Activated CD4-positive, alpha-beta T cell treated with anti-CD3 and anti-CD28 coated beads, Interleukin-2, Interleukin-4, amounts not matched to agents 100 ng/mL and 50 ng/mL, durations not matched to agents 16 hours and 8 hours (primary cell): ENCODE measurements at places on chromosomes 12 and 14.

DNA sequence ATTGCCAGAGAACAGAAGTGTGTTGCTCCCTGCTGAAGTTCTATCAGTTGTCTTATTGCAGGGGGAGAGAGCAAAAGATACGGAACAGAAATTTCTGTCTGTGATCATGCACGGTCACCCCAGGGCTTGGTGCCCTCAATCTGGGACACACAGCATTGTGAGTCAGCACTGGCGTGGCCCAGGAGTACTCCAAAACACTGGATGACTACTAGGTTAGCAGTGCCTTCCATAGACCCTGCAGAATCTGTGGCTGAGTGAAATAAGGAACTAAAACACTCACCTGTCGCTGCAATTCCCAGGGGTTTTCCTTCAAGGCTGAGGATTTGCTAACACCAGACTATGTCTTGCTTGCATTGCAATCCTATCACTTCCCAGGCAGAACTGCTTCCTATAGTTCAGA, 165.5 kb downstream of the ANO6 start:
- DNase-seq: no peak

DNA sequence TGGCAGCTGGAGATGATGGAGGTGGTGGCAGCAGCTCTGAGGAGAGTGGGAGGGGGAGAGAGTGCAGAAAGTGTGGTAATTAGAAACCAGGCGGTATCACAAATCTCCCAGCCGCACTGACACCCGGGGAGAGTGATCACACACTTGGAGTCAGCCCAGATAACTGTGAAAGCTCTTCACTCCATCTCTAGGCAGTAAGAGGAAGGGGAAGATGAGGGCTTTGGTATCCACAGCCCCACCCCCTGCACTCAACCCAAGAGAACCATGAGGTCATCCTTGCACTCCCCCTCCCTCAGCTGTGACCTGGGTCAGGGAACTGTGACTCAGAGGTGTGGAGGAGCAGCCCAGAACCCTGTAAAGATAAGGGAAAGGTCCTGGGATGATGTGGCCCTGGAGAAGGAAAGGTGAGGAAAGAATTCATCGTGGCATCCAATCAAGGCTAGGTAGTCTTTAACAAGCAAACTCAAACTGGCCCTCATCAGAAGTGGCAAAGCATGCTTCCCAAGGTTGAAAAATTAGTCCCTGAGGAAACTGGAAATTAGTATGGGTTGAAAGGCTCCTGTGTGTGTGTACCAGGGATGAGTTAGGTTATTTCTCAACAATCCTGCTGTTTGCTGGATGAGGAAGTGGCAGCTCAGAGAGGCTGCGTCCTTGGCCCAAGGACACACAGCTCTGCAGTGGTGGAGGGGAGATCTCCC, 111.0 kb upstream of the LHX5 start:
- DNase-seq: no peak

DNA sequence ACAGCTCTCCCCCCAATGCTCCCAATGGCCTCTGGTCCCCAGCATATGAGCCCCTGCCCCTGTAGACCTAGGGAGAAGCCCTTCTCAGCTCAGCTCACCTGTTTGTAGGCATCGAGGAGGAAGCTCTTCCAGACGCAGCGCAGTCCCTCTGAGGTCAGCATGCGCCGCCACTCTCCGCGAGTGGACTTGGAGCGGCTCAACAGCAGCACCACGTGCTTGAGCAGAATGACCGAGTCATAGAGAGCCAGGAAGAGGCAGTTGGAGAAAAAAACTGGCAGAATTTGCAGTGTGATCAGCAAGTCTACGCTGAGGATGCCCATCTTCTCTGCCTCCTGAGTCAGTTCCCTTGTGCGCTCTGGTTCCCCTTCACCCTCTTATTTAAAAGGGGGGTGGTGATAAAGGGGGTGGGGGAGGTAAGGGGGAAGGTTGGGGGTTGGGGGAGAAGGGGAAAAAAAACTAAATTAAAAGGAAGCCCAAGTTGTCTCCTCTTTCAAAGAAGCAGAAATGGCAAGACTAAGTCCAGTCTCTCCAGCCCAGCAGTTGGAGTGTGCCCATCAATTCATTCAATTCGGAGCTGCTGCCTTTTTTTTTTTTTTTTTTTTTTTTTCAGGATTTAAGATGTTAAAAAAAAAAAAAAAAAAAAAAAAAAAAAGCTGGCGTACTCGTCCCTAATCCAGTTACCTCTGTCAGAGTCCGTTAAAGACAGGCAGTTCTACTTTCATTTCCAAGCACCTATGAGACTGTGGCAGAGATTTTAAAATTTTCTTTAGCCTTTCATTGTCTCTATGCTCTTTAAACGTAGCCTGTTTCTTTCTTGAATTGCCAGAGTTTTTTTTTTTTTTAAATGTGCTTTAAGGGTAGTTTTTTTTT, at the start of gene DIO2:
Gene DIO2 (minus strand): TSS at position 352 of the 870 bp plus-strand sequence. CDS start 32 bp downstream, at position 320.
- DNase-seq: no peak

- no peak for DNase-seq
Measured at GRCh38 chr12:83629931-83630330, 943.2 kb downstream of the TMTC2 start.

- DNase-seq: no peak
Measured at GRCh38 chr12:101746661-101747060, 7.4 kb upstream of the SYCP3 start.

GRCh38 chr12:47799357-47799955, 20.2 kb downstream of the HDAC7 start:
- no peak for DNase-seq

DNA sequence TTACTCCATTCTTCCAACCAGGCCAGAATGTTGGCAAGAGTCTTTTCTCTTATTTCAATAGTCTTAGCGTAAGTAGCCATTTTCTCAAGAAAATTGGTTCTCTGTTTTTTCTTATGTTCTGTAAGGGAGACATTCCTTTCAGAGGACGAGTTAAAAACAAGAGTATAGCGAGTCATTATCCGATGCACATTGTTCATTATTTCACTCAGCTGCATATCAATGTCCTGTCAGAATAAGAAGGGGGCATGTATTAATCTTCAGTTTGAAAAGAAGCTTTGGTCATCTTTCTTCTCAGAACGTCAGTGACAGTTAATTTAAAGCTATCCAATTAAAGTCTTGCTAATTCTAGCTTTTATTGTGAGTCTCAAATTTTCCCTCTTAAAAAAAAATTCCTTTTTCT, 33.3 kb downstream of the FAM186A start:
- DNase-seq: no peak

GRCh38 chr14:36506732-36507614, 13.1 kb downstream of the NKX2-1 start:
- DNase-seq: no peak

DNA sequence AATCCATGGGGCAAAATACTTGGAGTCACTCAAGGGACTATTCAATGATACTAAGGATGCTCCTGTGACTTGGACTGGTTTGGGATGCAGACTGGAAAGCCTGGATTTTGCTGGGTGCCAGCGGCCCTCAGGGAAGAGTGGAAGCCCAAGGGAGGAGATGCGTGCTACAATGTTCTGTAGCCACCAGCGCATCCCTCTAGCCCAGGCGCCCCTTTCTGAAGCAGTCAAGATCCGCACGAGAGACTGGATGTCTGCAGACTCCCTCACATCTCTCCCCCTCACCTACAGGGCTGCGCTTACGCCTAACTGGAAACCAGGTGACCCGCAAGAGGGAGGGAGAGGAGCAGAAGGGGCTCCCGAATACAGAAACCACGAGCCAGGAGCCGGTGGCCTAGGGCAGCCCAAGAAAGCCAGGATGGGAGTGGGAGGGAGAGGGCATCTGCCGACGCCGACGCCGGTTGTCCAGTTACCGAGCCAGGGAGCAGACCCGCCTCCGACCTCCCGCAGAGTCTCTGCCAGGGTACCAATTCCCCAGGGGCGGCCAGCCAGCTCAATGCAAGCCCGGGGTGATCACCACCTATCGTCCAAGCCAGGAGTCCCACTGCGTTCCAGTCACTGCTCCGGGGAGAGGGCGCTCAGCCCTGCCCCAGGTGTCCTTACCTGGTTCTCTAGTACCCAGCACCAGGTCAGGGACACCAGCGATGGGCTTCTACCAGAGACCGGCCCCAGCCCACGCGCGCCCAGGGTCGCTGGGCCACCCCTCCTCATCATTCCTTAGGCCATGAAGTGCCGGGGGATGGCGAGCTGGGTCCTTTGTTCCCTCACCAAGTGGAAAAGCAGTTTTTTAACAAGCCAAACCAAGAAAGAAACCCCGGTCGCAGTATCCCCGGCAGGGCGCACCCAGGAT, 1.2 kb downstream of the NTN4 start:
- DNase-seq: no peak

- peak; percentile 73 for DNase-seq
Measured at GRCh38 chr12:127162902-127163301, 1104.1 kb upstream of the TMEM132C start.

DNA sequence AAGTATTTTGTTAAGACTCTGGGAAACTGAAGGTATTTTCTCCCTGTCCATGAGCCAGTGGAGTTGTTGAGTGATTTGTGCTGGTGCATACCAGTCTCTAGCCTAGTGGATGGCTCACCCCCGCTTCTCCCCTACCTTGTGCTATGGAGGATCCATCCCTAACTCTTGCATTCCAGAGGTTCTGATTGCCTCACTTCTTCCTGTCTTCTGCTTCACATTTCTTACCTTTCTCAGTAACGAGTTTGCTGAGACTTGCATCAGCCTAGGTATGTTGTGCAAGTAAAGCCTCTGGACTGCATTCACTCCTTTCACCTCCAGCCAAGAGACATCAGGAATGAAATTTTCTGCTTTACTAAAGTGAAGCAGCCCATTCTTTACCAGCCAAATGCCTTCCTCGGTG, 391.6 kb downstream of the ZFP36L1 start:
- no peak for DNase-seq

GRCh38 chr14:51981218-51981854, 8.0 kb upstream of the RTRAF start:
- peak; percentile 11 for DNase-seq

DNA sequence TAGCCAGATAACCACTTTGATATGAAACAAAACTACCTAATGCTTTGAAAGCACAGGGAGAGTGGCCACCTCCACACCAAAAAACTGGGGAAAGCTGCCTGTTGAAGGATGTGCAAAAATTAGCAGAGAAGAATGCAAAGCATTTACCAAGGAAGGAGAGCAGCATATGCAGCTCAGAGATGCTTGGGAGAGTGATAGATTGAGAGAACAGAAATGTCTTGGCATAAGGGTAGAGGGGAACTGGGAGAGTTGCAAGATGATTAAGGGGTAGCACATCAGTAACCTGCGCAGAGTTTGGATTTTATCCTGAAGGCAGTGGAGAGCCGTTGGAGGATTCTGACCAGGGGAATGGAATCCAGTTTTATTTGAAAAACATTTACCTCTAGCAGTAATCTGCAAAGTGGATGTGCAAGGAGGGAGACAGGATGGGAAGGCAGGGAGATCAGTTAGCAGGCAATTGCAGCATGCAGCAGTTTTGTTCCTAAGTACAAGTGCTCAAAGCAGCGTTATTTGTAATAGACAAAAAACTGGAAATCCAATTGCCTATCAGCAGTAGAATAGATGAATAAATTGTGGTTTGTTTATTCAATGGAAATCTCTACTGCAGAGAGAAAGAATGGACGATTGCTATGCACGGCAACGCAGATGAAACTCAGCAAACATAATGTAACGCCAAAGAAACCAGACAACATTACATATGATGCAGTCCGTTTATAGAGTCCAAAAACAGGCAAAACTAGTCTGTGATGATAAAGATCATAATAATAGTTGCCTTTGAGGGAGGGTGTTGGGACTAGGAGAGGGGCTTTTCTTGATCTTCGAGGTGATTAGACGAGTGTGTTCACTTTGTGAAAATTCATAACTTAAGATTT, 81.5 kb downstream of the BHLHE41 start:
- DNase-seq: no peak

DNA sequence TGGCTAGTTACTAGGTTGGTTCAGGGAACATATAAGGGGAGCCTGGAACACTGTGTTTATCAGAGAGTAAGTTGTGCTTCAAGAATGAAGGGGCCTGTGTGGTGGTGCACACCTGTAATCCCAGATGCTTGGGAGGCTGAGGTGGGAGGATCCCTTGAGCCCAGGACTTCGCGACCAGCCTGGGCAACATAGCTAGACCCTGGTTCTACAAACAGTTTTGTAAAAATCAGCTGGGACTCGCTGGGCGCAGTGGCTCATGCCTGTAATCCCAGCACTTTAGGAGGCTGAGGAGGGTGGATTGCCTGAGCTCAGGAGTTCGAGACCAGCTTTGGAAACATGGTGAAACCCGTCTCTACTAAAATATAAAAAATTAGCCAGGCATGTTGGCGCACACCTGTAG, 42.1 kb upstream of the GPR132 start:
- no peak for DNase-seq

- no peak for DNase-seq
Measured at GRCh38 chr14:92925446-92925845, 2.5 kb downstream of the CHGA start.

DNA sequence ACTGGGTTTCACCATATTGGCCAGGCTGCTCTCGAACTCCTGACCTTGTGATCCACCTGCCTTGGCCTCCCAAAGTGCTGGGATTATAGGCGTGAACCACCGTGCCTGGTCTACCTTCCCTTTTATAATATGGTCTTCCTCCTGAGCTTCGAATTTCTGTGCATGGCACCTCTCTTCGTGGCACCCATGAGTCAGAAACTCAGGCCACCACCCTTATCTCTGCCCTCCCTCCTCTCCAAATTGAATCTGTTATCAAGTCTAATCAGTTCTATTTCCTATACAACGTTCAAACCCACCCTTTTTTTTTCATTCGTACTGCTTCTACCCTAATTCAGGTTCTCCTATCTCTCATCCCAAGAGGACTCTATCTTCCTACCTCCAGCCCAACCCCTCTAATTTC, 5.0 kb upstream of the TINF2 start:
- DNase-seq: peak; percentile 44

DNA sequence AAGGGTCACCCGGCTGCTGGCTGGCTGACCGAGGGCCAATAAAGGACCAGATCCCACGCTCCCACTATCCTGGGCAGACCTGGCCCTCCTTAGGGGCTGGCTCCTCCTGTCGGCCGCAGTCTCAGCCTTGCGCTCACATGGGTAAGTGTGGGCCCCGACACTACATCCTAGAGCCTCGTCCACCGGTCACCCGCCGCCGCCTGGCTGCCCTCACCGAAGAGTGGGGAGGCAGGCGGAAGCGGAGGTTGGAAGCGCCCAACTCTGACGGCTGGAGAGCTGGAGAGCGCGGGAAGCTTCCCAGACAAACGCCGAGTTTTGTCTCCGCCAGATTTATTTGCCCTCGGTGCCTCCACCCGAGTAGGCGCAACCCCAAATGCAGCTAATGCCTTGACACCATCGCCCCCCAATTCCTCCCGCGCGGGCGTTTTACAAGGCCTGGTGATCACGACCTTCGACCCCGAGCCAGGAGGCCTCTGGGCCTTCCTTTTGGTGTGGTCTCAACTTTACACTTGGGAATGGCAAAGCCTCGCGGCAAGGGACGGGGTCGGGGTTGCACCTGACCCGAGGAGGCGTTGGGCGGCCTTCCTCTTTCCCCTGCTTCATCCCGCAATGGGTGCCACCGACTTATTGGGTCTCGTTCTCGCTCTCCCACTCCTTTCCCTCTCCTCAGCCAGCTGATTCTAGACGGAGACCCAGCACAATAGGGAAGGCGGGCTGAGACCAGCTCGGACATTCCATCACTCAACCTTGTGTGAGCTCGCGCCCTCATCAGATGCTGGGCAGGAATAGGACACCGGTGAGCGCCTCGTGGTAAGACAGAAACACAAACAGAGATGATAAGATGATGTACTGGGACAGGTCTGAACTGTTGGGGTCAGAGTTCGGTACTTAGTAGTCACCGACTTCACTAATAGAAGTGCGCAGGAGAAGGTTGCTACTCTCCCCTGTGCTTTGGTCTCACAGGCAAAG, 78.3 kb upstream of the ANO4 start:
- DNase-seq: no peak
